CD4-positive, alpha-beta T cell treated with Interleukin-17A for 1 hour (primary cell): ENCODE measurements at places on chromosomes 13 and 19.

DNA sequence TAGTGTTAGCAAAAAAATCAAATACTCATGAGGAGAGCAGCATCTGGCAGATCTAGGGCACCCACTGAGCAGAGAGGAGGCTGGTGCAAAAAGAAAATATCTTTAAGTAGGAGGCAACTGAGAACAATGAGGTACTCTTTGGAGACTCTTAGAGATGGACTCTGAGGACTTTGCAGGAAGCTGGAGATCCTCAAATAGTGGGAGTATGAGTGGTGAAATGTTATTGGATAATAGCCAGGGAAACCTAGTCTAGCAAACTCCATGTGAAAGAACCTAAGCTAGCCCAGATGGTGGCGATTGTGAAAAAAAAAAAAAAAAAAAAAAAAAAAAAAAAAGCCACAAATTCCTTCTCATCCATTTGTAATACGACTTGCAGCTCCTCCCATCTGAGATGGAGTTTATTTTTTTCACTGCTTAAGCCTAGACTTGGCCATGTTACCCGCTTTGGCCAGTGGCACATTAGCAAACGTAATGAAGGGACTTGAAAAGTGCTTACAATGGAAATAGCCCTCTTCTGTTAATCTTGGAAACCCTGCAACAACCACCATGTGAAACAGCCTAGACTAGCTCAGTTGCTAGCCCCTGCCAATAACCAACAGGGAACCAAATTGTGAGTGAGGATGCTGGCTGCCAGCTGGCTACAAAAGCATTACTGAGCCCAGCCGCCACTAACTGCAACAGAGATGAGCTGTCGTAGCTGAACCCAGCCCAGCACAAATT lies 476.2 kb downstream of the KLF12 start:
- DNase-seq: no peak

DNA sequence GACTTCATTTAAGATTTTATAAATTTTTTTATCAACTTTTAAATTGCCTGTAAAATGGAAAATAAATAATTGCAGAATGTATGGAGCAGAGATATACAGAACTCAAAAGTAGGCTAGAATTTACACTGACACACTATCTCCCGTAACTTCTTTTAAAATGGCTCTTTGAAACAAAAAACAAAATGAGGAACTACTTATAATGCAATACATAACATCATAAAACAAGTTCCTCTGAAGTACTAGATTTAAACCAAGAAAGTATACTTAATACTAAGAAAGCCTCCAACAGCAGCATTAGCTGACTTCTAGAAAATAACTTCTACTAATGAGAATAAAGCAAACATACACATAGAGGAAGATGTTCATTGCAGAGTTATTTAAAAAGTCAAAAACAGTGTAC lies 17.0 kb downstream of the RBM26 start:
- DNase-seq: no peak

DNA sequence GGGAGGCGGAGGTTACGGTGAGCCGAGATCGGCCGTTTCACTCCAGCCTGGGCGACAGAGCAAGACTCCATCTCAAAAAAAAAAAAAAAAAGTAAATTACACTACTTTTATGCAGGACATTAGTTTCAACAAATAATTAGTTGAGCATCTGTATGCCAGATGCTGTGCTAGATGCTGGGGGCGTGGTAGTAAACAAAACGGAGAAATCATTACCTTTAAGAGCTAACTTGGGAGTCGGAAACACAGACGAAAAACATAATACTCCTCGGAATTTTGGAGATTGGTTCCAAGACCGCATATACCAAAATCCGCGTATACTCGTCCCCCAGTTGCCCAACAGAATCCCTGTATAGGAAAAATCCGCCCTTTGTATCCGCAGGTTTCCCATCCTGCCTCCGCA lies 1.3 kb upstream of the DUS3L start:
- DNase-seq: no peak

- no peak for DNase-seq
Observed at GRCh38 chr13:28991764-28992163, 171.6 kb downstream of the MTUS2 start.

DNA sequence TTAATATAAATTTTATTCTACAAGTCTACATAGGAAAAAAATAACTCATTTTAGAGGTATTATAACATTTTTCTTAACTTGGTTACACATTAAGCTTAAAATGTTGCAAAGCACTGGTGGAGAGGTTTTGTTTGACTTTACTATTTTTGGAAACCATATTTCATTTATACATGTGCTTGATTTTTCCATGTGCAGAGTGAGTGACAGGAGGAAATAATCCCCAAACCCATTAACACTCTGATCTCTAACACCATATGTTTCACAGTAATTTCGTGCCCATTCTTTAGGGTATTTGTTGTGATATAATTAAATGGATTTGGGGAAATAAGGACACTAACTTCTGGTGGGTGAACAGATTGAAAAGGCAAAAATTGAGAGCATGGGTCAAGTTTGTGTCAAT lies 2124.4 kb upstream of the PCDH20 start:
- no peak for DNase-seq

- DNase-seq: no peak
Observed at GRCh38 chr19:38733241-38733492, 11.1 kb downstream of the CAPN12 start.

GRCh38 chr13:113912596-113912995 lies 48.7 kb upstream of the GAS6 start:
- no peak for DNase-seq

DNA sequence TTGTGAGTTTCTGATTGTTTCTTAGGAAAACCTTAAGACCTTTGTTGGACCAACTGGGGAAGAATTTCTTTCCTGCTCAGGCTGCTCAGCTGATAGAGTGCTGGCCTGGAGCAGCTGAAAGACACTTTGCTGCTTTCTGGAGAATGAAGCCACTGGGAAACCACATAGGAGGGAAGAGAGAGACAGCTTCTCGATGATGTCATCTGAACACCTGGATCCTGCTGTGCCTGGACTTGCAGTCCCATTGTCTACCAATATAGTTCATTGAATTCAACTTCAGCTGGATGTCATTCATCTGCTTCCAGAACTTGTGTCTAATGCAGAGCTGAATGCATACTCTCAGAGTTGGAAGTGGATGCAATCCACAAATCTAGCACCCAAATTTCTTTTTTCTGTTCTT lies 34.3 kb upstream of the TSHZ3 start:
- no peak for DNase-seq

DNA sequence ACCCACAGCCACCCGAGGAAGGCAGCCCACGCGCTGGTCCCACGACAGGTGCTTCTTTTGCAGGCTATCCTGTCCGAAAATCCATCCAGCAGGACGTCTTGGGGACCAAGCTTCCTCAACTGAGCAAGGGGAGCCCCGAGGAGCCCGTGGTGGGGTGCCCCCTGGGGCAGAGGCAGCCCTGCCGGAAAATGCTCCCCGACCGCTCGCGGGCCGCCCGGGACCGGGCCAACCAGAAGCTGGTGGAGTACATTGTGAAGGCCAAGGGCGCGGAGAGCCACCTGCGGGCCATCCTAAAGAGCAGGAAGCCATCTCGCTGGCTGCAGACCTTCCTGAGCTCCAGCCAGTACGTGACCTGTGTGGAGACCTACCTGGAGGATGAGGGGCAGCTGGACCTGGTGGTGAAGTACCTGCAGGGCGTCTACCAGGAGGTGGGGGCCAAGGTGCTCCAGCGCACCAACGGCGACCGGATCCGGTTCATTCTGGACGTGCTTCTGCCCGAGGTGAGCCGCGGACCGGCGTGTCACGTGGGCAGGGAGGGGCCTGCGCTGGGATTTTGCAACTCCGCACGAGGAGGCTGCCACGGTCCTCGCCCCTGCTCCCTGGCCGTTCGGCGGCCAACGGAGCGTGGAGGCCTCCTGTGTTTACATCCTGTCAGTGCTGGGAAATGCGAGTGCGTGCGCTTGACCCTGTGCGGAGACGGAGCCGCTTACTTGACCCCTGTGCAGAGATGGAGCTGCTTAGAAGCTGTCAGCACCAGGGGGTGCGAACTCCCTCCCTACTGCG lies 12.9 kb upstream of the NDUFS7 start:
- no peak for DNase-seq
